Progenitor cell of endocrine pancreas (in vitro differentiated cells): ENCODE measurements at places on chromosomes 12 and 14.

DNA sequence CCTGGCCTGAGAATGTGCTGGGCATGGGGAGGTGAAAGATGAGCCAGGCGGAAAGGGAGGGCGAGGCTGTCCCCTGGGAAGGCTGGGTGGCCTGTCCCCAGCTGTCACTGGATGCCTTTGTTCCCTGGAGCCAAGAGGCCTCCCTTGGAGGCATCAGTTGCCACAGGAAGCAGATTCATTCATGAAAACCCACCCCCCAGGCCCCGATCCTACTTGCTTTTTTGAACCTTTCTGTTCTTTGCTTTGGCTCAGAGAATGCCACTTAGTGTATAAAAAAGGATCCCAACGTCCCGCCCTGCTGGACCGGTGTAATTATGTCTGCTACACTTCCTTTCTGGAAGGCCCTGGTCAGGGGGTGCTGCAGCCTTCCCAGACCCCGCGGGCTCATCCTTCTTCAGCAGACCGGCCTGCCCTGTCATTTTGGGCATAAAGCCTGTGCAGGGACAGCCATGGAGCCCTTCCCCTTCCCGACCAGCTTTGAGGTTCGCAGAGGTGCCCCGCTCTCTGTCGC, 220.2 kb downstream of the SLC41A2 start:
- no peak for DNase-seq

- DNase-seq, result no peak
Observed at GRCh38 chr14:50018201-50018932, 98.0 kb downstream of the VCPKMT start.

DNA sequence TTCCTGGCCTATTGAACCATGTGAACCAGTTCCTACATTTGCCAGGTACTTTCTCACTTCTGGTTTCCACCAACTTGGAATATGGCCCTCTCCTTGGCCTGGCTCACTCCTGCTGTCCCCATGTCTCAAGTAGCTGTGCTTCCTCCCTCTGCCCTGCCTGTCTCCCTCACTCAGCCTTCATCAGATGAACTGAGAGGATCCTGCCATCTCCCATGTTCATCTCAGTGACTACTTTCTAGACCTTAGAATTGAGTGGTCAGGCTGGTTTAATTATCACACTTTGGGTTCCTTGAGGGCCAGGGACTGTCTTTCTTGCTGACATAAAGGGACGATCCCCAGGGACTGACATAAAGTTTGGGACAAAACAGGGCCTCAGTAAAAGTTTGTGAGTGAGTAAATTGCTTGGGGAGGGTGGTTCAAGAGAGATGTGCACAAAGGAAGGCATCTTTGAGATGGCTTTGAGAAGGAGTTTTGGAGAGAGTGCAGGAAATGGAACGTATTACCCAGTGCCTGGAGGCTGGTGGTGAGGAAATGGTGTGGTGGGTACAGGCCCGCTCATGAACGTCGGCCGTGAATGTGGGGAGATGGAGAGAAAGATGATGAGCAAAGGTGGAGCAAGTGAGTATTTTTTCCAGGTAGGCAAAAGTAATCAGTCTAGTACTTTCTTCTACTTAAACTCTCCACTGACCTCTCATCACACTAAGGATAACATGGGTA, 20.8 kb downstream of the DYRK2 start:
- no peak for DNase-seq

DNA sequence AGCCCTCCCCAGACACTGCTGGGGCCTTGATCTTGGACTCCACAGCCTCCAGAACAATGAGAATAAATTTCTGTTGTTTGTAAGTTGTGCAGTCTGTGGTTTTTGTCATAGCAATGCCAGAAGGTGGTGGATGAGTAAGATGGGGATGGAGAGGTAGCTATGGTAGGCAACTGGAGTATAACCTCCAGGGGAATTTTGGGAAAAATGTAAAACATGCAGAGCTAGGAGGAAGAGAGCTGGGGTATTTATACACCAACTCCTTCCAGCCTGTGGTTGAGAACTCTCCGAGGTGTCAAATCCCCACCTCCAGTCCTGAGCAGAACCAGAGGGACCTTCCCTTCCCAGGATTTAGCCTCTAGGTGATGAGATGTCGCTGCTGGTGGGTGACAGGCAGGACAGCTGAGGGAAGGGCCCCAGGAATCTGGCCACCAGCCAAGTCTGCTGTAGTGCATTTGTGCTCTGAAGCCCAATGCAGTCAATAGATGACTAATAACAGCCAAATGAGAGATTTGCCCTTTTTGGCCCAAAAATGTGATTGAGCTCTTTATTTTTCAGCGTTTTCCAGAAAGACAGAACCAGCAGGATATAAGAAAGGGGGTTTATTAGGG, 19.1 kb upstream of the CEP170B start:
- no peak for DNase-seq

GRCh38 chr12:4829793-4830162, 79.9 kb upstream of the KCNA1 start:
- no peak for DNase-seq

- no peak for DNase-seq
Observed at GRCh38 chr12:130954544-130954831, 781 bp downstream of the ADGRD1 start.

GRCh38 chr12:113479590-113480335, 8.1 kb upstream of the LHX5 start:
- DNase-seq, result peak; percentile 81

DNA sequence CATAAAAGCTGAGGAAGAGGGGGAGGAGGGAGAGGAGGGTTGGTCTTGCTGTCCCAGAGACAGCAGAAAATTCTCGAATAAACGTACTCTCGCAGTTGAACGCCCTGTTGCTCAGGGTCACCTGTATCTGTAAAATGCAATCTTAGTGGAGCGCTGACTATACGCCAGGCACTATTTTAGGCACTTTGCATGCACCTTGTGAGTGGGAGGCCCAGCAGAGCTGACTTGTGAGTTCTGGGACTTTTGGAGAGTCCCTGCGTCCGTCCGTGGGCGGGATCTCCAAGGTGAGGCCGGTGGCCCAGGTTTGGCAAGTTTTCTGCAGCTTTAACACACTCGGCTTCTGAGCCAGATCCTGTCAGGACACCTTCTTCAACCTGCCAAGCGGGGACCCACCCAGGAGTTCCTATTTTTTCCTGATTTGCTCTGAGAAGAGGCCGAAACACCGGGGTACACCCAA, 32.5 kb upstream of the PLEKHG6 start:
- no peak for DNase-seq

- DNase-seq, result no peak
Observed at GRCh38 chr14:65414961-65415589, 2.5 kb downstream of the FUT8 start.

DNA sequence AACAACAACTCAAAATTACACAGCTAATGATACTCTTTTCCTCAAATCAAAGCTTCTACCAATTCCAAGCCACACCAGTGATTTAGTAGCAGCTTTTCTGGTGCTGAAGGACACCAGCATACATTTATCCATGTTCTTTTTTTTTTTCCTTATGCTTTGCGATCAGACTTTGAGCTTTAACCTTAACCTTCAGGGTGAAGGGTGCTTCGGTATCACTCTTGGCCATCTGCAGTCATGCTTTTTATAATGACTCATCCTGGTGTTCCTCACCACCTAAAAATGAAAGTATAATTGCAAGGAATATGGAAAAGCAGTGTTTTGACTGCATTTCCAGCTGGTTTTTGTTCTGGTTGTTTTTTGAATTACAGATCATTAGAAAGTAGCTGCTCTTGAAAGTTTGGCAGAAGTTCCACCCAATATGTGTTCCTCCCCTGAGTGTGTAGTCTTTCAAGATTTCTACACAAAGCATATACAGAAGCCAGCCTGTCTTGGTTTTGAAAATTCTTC, 1.3 kb upstream of the SLC41A2 start:
- DNase-seq, result no peak

DNA sequence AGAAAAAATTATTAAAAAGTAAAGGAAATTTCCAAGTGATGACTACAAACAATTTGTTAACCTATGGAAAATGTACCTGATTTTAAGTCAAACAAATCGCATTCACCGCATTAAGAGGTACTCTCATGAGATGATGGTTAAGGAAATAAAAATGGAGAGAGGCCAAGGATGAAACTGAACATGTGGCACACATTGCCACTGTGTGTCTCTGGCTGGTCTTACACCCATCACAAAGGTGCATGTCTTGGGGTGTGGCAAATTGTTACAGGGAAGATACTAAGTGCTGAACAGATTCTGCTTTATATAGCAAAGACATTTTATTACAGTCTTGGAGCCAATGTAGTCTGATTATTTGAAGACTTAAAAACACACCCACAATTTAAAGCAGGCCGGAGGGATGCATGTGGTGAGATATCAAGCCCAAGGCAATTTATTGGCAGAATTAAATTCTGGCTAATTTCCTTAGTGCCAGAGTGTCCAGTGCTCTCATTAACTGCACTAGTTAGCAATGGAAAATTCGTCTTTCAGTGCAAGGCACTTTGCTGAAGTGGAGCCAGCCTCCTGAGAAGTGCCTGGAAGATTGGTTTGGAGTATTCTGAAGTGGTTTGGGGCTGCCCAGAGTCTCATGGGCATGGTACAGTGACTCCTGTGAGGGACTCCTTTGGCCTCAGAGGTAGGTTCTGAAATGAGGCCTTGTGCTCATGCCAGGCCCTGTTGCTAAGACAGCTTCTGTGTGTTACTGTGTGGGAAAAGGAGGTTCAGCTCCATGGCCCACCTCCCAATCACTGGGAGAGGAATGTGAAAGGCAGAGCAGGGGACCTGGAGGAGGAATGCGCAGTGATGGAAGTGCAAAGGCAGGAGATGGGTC, 166.9 kb downstream of the BRMS1L start:
- no peak for DNase-seq

DNA sequence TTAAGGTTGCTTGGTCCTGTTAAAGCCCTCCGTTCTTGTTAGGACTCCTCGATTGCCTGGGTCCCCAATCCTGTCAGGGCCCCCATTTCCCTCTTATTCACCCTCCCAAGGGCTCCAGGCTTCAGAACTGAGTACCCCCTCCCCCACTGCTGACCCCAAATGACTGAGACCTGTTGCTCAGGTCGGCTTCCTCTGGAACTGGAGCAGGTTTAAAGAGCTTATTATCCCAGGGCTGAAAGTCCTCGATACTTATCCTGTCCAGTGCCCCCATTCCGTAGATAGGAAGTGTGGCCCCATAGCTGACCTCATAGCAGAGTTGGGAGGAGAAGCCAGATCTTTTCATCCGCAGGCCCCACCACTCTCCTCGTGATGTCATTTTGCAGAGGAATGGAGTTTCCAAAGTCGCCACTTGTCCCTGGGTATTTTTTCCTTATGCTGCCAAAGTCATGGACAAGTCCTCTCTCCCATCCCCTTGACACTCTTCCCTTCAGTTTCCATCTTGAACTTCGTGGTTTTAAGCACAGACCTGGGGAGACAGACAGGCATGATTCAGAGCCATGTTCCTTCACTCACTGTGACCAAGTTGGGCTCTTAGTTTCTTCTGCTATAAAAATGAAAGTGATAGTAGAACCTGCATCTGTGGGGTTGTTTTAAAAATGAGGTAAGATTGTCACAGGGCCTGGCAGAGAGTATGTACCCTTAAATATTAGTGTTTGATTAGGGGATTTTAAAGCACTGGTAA, 1.2 kb downstream of the USP30 start:
- DNase-seq, result no peak

GRCh38 chr12:119902084-119902509, 25.0 kb upstream of the CIT start:
- peak; percentile 20 for DNase-seq

GRCh38 chr14:73381380-73382013, 76.8 kb downstream of the NUMB start:
- no peak for DNase-seq

DNA sequence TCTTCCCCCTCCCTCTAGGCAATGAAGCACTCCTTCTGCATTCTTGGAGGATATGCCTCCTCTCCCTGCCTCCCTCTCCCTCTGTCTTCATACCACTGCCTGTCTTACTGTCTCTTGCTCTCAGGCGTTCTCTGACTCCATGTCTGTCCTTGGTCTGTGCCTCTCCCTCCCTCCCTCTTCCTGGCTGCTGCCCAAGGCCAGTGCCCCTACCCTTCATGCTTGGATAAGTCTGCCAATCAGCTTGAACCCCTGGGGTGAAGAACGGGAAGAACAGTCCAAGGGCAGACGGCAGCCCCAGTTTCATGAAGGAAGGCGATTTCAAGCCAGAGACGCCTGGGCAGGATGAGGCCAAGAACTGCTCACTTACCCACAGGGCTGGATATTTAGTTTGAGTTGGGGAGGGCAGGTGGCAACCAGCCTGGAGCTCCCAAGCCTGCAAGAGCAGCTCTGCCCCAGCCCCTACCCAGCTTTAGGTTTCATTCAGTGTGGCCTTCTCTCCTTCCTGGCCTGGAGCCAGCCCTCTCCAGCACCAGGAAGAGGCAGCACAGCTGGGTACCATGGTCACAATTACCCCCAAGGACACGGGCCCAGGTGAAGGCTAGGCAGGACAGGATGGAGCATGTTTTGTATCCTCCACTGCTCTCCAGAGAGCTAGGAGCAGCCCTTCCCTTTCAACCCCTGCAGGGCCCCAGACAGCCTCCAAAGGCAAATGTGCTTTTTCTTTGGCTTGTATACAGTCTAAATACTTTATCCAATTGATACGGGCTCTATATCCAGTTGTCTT, 35.8 kb upstream of the LTBP2 start:
- no peak for DNase-seq

DNA sequence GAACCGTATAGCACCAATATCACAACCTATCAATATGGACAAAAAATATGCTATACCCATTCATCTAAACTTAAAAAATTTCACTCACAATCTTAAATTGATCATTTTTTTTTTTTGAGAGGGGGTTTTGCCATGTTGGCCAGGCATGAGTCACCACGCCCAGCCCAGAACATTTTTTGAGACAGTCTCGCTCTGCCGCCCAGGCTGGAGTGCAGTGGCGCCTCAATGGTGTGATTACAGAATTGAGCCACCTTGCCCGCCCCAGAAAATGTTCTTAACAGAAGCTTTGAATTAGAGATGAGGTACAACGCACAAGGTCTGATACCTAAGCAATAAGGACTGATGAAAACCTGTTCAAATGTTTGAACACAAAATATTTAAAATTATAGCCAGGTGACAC, 15.8 kb upstream of the ATP5F1B start:
- no peak for DNase-seq

DNA sequence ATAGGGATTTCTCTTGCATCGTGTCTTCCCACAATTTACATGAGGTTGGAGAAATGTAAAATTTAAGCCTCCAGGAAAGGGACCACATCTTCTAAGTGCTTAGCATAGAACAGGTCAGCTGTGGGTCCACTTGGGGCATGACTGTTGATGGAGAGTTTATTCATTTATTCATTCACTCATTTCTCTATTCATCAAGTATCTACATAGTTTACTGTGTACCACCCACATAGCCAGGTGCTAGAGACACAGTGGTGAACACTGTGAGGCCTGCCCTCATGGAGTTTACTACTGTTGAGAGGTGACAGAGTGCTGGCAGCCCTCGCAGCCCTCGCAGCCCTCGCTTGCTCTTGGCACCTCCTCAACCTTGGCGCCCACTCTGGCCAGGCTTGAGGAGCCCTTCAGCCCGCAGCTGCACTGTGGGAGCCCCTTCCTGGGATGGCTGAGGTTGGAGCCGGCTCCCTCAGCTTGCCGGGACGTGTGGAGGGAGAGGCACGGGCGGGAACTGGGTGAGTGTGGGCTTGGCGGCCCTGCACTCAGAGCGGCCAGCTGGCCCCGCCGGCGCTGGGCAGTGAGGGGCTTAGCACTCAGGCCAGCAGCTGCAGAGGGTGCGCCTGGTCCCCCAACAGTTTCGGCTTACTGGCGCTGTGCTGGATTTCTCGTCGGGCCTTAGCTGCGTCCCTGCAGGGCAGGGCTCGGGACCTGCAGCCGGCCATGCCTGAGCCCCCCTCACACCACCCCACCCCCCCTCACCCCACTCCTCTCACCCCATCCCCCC, 1.7 kb upstream of the JPH4 start:
- no peak for DNase-seq
